ENCODE measurements at places on chromosomes 2 and 18.

DNA sequence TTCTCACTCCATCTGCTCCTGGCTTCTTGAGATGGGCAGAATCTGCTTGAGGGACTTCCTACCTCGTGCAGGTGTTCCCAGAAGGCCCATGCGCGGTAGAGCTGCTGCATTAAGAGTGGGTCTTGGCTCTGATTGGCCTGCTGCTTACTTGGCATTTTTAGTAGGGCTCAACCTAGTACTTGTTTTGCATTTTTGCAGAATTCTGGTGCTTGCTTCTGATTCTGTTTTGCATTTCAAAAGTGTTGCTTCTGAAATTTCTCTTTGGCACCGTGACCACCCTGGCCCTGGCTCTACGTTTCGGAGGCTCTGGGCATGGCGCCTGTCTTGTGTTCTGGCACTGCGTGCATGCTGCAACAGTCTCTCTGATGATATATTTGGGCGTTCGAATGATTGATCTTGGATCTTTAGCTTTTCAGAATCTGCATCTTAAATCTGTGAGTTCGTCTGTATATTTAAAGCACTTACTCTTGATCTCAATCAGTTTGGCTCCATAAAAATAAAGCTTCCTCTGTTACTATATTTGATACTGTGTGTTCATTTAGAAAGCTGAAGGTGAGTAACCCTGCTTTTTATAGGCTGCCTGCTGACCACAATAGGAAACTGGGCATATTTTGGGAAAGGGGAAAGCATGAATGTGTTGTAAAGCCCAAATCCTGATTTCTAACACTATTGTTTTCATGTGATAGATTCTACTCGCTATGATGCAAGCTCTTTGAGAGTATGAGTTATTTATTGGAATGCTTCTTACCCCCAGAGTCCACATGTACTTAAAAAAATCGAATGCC lies 22.2 kb downstream of the EFR3B start:
- no peak for DNase-seq

- DNase-seq: no peak
These were observed 3.6 kb downstream of the TEX51 start for GRCh38 chr2:126902152-126902835.

DNA sequence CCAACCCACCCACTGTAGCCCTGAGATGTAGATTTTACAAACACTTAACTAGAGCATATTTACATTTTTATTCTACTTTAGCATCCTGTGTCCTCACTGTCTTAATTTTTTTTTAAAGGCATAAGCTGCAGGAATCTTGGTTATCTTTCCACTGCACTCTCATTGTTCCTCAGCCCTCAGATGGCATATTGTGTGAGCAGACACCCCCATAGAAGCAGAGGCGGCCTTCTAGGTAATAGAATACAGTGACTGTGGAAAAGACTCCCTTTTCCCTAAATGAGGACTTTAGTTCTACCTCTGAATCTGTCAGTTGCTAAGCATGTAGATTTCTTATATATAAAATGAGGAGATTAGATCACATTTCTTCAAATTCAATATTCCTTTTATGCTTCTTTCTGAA lies 543.5 kb upstream of the SPHKAP start:
- DNase-seq: no peak

DNA sequence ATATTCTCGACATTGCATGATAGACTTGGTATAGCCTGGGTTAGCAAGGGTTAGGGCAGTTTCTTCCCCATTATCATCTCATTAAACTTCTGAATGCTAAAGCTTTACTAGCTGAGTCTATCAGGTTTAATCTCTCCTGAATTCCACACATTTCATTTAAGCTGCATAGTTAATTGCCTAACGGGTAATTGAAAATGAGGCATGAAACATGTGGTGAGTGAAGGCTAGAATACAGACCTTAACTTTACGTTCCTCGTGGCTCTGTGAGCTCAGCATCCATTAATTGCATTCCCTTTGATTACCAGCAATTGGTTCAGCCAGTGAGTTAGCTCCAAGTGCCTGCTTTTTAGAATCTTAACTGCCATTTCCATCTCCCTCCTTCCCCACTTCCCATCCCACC lies 126.5 kb upstream of the MEX3C start:
- DNase-seq: no peak

DNA sequence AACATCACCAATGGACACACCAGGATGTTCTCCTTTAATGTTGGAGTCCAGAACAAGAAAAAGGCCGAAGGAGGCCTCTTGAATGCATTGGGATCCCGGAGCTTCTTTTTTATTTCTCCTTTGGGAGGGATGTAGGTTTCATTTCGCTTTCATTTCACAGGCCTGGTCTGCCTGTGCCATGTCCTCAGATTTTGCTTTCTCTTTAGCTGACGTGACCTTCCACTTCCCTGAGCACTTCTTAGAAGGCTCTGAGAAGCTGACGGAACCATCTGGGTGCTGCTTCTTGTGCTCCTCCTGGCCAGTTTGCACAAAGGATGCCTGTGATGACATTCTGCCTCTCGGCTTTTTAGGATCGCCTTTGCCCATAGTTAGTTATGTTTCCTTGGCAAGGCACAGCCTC lies 15.1 kb upstream of the MBOAT2 start:
- DNase-seq: no peak

GRCh38 chr18:62284637-62285036 lies 40.5 kb upstream of the TNFRSF11A start:
- DNase-seq: no peak

DNA sequence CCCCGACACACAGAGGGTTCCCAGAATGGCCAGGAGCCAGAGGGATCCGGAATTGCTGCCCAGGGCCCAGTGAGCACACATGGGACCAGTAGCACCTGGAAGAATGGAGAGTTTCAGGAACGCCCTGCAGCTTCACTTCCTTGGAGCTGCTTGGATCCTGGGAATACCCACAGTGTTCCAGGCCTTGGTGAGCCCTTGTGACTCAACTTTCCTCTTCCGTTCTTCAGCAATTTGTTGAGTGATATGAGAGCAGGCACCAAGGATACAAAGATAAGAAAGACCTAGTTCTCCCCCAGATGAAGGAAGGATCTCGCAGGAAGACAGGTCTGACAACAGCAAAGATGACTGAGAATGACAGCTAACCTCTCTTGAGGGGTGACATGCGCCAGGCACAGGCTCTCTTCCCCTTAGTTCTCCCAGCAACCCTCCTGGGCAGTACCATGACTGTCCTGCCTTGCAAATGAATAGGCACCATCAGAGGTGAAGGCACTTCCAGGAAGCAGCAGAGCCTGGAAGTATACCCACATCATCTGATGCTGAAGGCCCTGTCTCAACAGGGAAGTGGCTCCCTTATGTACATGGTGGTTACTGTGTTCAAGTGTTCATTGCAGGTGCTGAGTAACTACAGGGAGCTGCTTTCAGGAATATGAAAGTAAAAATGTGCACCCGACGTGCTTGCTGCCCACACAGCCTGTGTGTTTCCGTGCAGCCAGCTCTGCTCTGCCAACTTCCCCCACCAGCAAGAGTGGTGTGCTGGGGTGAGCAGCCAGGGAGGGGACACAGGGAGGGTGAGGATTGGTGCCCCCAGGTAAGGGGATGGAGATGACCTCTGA lies 116.2 kb downstream of the STPG4 start:
- DNase-seq: no peak

DNA sequence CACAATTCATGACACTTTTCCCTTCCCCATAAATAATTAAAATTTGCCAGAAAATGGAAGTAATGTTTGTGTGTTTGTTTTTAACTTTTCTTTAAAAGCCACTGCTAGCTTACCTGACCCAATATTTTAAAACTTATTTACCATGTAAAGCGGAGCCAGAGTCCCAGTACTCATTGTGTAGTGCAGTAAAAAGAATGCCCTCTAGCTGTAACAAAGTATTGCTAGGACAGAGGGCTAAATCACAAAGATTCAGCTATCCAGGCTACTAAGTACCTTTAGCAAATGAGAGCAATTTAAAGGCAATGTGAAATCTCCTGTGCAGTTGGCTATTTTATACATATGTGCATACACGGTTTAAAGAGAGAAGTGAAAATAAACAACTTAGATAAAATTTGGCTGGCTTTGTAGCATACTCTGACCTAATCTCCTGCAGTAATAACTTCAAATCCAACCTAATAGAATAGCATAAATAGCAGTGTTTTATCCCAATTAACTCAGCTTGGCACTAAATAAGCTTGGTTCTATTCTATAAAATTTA lies 997.4 kb upstream of the PIK3C3 start:
- DNase-seq: no peak
